ENCODE measurements at places on chromosomes 16 and 17.

- no peak for DNase-seq
These were observed 184.6 kb upstream of the C17orf78 start for GRCh38 chr17:37191219-37191618.

GRCh38 chr17:43400943-43401717, 2.3 kb downstream of the ARL4D start:
- DNase-seq: no peak

GRCh38 chr17:43609613-43610385, 51.9 kb downstream of the MEOX1 start:
- DNase-seq: no peak

DNA sequence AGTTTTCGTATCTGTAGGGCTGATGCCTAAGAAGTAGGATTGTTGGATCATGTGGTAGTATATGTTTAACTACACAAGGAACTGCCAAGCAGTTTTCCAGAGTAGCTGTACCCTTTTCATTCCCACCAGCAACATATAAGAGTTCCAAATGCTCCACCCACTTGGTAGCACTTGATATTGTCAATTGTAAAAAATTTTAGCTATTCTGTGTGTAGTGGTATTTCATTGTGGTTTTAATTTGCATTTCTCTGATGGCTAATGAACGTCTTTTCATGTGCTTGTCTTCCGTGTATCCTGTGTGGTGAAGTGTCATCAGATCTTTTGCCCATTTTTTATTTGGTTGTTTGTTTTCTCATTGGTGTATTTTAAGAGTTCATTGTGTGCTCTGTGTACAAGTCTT, 69.7 kb downstream of the TANC2 start:
- DNase-seq: no peak

- DNase-seq: no peak
These were observed 116.5 kb downstream of the SOCS1 start for GRCh38 chr16:11139326-11140097.

- no peak for DNase-seq
These were observed 232.8 kb downstream of the GRIN2A start for GRCh38 chr16:9949396-9949795.
